ENCODE measurements at places on chromosomes 11 and 22.
A peak's percentile ranks its signal among the peaks of the same experiment; 100 is the strongest.

DNA sequence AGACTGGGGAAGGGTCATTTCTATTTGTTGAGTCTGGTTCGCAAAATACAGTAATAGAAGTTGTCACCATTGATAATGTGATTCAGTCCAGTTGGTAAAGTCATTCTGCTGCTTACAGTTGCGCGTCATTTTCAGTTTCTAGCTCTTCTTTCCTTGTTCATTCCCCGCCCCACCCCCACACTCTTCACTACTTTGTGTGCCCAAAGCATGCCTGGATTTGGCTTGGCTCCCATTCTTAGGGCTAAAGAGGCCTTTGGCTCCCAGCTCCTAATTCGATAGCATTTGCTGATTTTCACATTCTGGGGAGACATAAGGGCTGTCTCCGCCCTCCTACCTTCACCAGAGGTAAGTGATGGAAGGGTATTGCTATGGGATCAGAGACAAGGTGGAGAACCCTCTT, 43.0 kb downstream of the CECR2 start:
- no peak for DNase-seq

GRCh38 chr11:76096552-76096951, 109.8 kb downstream of the WNT11 start:
- DNase-seq: peak; percentile 76

DNA sequence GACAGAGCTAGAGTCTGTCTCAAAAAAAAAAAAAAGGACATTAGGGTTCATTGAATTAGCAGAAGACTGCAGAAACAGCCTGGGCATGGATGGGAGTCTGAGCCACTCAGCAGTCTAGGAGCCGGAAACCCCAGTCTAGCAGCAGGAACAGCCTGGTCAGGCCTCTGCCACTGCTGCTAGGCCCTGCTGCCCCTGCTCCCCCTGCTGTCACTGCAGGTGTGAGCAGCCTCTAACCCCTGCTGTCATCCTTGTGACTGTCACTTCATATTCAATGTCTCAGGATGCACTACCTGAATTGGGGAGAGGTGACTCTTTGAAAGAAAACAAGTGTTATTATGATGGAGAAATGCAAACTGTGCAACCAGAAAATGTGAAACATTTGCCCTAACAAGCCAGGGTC, 7.0 kb upstream of the DDX17 start:
- no peak for DNase-seq

GRCh38 chr11:44617671-44618461, 52.4 kb downstream of the CD82 start:
- no peak for DNase-seq

- DNase-seq: peak; percentile 11
Measured at GRCh38 chr11:122559734-122560382, 95.7 kb upstream of the UBASH3B start.

DNA sequence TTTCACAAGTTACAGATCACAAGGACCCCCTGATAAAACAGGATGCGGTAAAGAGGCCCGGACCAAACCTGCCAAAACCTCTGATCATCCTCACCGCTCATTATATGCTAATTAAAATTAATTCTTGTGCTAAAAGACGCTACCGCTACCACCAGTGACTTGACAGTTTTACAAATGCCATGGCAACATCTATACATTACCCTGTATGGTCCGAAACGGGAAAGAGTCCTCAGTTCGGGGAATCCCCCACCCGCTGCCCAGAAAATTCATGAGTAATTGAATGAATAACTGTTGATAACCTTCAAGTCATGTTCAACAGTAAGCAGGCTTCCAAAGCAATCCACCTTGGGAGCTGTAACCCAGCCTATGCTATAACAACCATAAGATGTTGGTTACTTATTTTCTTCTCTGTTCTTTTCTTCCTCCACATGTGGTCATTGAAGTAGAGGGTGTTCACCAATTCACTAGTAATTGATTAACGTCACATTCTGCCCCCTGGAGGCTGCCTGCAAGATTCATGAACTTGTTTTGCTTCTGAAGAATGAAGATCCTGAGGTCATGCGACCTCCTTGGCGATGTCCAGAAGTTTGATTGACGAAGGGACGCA, 20.6 kb downstream of the APOBEC3H start:
- peak; percentile 63 for DNase-seq

GRCh38 chr11:124276081-124276480, 19.9 kb downstream of the OR8G5 start:
- no peak for DNase-seq

GRCh38 chr22:38176170-38176741, 5.4 kb downstream of the PLA2G6 start:
- DNase-seq: peak; percentile 69

- DNase-seq: no peak
Measured at GRCh38 chr11:118048472-118049370, 28.2 kb upstream of the TMPRSS4 start.

DNA sequence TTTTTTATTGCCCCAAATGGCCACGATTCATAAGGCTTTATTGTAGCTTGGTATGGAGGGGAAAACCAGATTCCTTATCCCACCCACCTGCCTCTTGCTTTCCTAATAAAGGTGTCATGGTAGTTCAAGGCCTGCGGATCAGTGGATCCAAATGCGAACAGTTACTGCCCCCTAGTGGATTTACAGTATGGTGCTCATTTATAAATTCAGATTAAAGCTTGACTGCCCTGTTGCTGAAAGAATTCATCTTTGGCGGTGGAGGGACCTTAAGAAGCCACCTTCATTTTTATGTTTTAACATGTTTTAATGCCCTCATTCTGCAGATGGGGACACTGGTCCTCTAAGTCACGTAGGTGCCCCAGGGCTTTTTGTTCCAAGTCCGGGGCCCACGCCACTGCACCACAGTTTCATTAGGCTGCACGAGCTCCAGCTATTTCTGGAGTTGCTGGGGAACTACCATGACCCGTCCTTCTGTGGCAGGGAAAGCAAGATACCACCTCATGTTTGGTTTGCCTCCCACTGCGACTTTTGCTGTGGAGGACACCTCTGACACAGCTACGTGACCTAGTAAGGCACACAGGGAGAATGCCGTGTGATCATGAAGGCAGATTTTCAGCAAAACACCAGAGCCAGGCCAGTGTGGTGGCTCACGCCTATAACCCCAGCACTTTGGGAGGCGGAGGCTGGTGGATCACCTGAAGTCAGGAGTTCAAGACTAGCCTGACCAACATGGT, 15.6 kb upstream of the INCENP start:
- DNase-seq: peak; percentile 74

DNA sequence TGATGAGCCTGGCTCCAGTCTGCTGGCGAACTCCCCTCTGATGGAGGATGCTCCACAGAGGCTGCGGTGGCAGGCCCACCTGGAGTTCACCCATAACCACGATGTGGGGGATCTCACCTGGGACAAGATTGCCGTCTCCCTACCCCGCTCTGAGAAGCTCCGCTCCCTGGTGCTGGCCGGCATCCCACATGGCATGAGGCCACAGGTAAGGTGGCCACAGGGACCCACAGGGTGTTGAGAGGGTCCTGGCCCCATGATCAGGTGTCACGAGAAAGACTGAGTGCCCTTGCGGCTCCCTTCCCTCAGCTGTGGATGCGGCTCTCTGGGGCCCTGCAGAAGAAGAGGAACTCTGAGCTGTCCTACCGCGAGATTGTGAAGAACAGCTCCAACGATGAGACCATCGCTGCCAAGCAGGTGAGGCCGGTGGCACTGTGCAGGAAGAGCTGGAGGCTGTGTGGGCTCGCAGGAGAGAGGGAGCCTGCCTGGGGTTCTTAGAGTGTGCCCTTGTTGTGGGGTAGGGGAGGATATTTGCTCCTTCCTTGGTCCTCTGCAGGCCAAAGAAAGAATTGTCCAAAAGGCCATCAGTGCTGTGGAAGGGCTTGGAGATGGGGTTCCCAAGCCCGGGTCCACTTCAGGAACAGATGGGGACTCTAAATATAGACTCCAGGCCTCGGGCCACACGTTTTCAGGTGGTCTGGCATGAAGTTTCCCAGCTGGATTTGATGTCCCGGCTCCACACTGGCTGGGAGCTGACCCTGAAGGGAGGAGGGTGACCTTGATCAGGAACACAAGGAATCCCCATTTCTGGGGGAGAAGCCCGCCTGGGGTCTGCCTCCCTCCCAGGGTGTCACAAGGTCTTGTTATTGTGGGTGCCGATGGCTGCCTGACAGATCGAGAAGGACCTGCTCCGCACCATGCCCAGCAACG, 34.1 kb downstream of the SGSM3 start:
- DNase-seq: no peak

DNA sequence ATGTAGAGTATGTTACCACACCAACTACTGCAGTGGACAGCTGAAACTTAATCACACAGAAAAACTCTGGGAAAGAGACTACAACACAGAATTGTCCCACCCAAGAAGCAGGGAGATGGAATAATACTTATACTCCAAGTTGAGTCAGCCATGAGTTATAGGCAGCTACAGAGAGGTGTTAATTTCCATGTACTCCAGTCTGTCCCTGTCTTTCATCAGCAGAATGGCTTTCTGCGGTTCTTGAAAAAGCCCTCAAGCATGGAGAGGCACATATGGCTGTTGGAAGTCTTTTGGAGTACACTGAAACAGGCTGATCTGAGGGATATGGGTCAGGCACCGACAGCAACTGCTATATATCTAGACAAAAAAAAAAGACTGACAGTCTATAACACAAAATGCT, 219.5 kb downstream of the DLG2 start:
- DNase-seq: no peak

DNA sequence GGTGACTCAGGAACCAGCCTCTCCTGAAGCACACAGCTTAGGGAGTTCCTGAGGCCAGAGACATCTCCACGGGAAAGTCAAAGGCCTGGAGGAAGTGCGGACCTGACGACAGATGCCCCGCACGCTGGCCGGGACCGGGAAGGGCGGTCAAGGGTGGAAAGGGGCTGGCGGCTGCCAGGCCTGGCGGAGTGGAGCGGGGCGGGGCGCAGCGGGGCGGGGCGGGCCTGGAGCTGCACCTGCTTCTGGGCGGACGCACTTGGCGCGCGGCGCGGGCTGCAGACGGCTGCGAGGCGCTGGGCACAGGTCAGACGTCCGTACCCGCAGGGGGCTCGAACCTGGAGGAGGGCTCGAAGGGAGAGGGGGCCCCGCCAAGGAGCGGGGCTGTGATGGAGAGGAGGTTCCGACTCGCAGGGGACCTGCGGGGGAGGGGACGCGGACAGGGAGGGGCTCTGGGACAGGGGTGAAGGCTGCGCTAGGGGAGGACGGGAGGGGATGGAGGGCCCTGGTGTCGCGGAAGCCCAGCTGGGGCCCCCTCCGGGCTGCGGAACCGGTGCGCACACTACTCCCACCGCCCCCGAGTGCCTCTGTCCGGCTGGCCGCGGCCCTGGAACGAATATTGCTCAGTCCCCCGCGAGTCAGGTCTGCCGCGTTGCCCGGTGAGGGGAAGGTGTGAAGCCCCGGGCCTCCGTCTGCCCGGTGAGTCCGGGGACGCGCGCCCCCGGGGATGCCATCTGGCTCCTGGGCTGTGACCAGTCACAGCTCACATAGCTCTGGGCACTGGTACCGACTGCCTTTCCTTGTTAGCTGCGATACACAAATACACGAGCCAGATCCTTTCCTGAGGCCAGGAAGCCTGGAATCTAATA, at the start of gene TMEM45B:
TMEM45B (plus strand) TSS at position 253 of the 866 bp plus-strand sequence. CDS start 36,635 bp downstream, outside the sequence.
- DNase-seq: no peak

- no peak for DNase-seq
Measured at GRCh38 chr11:124110201-124110600, 5.0 kb upstream of the VWA5A start.

DNA sequence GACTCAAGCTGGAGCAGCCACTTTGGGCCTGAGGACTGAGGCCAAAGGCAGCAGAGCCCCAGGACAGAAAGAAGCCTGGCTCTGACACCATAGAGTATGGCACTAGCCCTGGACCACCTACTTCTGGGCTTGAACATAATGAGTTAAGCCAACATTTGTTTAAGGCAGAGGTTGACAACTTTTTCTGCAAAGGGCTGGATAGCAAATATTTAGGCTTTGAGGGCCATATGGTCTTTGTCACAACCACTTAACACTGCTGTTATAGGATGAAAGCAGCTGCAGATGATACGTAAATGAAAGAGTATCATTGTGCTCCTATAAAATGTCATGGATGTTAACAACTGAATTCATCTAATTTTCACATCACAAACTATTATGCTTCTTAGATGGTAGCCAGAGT, 16.6 kb downstream of the OSBP start:
- no peak for DNase-seq

DNA sequence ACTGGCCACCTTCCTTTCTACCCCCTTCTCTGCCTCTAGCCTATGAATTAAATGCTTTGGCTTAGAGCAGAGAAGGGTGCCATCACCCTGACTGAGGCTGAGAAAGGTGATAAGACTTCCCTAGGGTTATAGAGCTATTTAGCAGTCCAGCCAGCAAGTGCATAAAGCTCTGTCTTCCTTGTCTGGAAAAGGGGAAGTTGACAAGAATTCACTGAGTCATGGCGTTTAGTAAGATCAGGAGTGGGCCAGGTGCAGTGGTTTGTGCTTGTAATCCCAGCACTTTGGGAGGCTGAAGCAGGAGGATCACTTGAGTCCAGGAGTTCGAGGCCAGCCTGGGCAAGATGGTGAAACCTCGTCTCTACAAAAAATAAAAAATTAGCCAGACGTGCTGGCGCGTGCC, 63.1 kb downstream of the LHFPL7 start:
- no peak for DNase-seq

DNA sequence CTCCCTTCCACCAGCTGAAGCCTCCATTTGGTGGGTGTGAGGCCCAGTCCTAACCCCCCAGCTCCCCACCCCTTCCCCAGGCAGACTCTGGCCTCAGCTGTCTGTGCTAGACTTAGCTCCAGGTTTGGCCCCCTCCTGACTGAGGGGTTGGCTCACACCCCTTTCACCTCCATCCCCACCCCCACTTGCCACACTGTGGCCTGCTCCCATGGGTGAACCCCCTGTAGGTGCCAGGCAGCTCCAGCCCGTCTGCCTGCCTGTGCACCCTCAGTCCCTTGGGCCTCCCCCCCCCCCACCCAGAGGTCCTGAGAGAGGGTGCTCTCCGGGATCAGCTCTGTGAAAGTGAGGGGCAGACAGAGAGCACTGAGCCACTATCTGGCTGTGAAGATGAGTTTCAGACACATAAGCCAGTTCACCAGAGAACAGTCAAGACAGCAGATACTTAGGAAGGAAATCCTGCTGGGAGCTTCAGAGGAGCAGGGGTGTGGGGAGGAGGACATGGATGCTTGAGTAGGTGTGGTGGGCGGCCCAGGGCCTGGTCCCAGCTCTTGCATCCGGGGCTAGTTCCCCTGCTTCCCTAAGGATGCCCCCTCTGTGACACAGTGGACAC, 36.2 kb downstream of the PPM1F start:
- no peak for DNase-seq

- no peak for DNase-seq
Measured at GRCh38 chr11:99988471-99988837, 698.6 kb upstream of the ARHGAP42 start.

GRCh38 chr22:27480487-27480886, 321.1 kb downstream of the MN1 start:
- no peak for DNase-seq

DNA sequence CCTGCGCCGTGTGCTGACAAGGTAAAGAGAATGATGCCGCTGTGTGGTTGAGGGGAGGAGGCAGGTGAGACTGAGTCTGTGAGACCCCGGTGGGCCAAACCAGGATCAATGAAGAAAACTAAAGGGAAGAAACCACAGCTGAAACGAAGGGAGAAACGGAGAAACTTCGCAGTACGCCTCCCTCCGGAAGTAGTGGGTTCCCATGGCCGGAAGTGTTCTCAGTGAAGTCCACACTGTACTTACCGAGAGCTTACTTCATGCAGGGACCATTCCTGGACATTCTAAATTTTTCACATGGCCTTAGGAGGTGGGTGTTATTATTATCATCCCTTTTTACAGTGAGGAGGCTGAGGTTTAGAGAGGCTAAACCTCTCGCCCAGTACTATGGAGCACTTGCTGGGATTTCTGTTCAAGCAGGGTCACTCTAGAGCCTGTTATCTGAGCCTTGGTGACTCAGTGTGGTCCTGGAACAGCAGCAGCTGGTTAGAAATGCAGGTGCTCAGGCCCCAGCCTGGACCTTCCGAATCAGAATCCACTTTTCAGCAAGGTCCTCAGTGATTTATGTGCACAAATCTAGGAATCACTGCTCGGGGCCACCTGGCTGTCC, 17.9 kb downstream of the CD5 start:
- DNase-seq: no peak

Measured in epithelial cell of esophagus (primary cell).